ENCODE measurements at places on chromosomes 3 and 15.

DNA sequence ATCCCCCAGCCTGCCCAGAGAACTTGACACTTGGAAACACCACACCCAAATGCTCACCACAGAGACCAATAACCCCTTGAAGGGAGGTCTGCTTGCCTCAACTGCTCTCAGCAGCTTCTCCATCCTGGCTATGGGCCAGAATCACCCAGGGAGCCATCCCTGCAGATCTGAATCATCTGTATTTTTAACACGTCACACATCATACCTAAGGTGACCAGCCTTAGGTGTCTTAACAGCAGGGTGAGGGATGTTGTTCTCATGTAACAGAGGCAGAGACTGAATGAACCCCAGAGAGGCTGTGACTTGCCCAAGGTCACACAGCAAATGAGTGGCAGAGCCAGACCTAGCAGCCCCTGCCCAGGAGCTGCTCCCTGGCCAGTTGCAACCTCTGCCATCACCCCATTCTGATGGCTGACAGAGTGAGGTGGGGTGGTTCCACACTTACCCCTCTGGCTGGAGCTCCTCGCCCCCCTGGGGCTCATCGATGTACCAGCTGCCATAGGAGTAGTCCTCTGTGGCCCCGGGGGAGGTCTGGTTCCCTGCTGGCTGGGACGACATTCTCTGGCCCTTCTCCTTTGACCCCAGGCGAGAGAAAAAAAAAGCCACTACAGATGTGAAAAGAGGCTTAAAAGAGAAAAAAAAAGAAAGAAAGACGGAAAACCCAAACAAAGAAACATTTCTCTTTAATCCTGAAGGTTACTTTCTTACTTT lies 722 bp downstream of the STRA6 start:
- DNase-seq, result peak; percentile 59

GRCh38 chr15:70167155-70167554 lies 69.4 kb upstream of the TLE3 start:
- DNase-seq, result no peak

GRCh38 chr3:35968043-35968622 lies 328.8 kb downstream of the ARPP21 start:
- DNase-seq, result no peak

DNA sequence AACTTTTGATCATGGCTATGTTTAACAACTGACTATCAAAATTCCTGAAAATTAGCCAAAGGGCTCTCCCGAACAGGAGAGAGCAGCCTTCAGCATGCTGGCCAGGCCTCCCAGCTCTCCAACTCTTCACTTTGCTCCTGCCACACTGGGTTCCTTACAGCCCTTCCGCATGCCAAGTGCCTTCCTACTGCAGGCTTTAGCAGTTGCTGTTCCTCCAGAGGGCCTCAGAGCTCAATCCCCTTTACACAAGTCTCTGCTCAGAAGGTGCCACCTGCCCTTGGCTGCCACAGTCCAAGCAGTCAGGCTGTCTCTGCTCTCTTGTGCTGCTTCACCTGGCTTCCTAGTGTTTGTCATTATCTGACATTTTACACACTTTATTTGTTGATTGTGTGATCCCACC lies 553.1 kb upstream of the PPP2R3A start:
- DNase-seq, result no peak

GRCh38 chr3:188706599-188706998 lies 465.2 kb upstream of the TPRG1 start:
- DNase-seq, result no peak

DNA sequence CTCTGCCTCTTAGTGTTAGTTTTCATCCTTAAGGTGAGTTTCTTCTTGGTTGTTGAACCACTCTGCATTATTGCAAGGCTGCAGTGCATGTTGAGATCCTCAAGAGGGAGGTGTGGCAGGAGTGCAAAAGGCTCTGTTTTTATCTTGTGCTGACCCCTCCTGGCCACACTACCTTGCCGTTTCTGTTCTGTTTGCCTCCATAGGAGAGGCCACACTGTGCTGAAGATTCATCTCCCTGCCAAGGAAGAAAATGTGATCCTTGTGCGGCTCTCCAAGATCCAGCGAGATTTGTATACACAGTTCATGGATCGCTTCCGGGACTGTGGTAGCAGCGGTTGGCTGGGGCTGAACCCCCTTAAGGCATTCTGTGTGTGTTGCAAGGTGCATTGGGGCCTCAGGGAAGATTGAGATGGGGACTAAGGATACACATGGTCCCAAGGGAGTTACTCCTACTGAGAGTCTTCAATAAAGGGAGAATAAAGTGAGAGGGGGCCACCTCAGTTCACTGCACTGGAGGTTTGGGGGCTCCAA lies 33.0 kb upstream of the TEX264 start:
- peak; percentile 73 for DNase-seq

GRCh38 chr3:195057716-195058115 lies 213.2 kb downstream of the XXYLT1 start:
- no peak for DNase-seq

Measured in fibroblast of mammary gland (primary cell).